ENCODE measurements at places on chromosomes 7 and 10. TPM values are rescaled to one million over a fixed set of nuclear protein-coding genes. Genes with fewer than 3 reads are reported as not detected.

- DNase-seq, result no peak
Measured at GRCh38 chr10:110857265-110858171, 14.2 kb upstream of the PDCD4 start.

DNA sequence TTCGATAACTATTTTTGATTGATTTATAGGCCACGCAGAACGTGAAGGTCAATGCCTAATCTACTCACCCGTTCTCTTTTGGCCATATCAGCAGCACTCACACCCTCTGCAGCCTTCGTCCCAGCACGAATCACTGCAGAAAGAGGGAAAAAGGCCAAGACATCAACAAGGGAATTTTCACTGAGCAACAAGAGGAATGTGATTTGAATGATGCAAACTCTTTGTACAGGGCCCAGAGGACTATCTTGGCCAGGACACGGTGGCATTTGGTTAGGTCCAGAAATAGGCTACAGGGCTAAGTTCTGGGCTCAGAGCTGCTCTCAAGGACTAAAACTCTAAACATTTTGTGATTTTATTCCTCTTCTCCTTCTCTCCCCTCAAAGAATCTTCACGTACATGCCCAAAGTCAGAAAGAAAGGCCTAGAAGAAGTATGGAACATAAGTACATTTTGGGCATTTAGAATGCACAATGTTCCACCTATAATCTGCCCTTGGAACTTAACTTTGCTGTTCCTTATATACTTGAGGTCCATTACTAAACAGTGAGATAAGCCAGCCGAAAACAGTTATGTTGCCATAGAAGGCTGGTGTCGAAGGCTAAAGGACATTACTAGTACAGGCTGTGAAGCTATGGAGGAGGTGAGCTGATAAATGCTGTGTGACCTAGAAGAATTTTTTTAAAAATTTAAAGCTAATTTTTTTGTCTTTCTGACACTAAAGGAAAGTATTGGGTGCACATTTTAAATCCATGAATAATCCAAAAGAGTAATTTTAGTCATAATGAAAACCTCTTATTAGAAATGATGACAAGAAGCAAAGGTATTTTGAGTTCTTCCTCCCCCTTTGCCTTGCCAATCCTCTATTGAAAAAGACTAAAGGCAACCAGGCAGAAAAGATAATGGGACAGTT is 20.0 kb downstream of the RBM28 start:
- DNase-seq, result no peak

- no peak for DNase-seq
Measured at GRCh38 chr7:121643320-121643719, 229.6 kb upstream of the PTPRZ1 start.

DNA sequence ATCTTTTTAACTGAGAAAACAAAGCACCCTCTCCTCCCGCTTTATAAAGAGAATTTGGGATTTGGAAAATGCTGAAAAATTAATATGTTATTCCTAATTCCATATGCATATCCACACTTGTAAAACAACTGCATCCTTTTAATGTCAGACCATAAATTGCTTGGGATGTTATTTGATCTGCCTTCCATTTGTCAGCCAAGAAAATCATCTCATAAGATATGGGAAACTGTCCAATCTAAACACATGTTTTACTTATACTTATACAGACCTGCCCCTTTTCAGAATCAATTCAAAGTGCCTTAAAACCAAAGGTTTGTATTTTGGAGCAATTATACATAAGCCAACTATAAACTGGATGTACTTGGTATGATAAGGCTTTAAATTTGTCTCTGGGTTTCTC is 595.5 kb upstream of the PFKP start:
- no peak for DNase-seq

GRCh38 chr7:142459551-142459963 is 201.7 kb upstream of the PRSS58 start:
- no peak for DNase-seq

GRCh38 chr7:90181485-90181884 is 27.2 kb downstream of the STEAP1 start:
- DNase-seq, result no peak

DNA sequence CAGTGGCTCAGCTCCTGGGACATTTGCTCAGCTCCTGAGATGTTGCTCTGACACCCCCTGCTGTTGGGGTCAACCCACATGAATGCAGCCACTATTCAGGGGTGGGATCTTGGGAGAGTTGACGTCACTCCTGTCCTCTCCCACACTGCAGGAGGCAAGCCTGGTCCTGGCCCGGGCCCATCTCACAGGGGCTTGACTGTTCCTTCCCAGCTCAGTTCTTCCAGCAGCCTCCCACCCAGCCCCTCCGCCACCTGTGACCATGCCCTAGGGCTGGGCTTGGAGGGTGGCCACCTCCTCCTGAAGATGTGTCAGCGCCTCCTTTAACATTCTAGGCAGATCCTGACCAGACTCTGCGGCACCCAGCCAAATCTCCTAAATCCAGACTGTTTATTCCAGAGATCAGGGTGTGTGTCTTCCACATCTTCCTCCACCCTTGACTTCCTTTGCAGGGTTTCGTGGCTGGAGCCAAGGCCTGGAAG is 19.1 kb upstream of the OPALIN start:
- no peak for DNase-seq

DNA sequence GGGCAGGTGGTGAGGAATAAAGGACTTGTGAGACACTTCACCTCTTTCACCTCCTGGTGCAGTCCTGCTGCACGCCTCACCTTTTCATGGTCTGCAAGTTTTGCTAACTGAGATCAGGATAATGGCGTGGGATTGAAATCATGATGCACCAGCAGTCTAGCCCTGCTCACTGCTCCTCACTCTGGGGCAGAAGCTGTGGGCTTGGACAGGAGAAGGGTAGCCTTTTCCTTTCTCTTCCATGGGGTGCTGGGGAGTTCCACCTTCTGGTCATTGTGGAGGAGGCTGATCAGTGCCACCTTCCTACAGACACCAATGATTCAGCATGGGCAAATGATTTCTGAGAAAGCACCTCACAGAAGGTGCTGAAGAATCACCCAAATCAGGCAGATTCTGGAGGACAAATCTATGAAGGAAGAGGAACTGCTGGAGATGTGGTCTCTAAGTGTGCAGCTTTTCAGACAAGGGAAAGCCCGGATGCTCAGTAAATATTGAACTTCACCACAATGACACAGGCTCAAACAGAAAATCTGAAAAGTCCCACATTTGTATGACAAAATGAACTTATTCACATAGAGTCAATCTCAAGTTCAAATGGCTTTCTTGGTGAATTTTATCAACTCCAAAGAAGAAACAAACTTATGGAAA is 19.7 kb downstream of the MBL2 start:
- no peak for DNase-seq

GRCh38 chr7:101576998-101577397 is 52.1 kb downstream of the MYL10 start:
- no peak for DNase-seq

DNA sequence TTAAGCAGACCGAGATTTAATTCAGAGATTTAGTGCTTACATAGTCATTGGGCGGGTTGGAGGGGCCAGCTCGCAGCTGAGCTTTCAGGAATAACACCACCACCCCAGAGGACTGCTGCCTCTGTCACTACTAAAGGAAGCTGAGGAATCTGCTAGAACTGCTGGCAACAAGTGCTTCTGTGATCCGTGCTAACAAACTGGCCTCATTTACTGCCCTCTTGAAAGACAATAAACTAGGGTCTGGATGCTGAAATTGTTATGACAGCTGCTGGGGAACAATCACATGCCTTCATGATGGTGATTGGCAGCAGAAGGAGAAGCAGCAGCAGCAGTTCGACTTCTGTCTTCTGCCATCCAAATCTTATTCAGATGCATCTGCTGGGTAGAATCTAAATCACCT is 285.5 kb upstream of the TAC1 start:
- no peak for DNase-seq

GRCh38 chr7:42662862-42663261 is 249.0 kb downstream of the C7orf25 start:
- no peak for DNase-seq

GRCh38 chr10:118668228-118668952 is 72.9 kb upstream of the PRLHR start:
- DNase-seq, result no peak

GRCh38 chr7:30091491-30091912 is 43.3 kb upstream of the MTURN start:
- no peak for DNase-seq

DNA sequence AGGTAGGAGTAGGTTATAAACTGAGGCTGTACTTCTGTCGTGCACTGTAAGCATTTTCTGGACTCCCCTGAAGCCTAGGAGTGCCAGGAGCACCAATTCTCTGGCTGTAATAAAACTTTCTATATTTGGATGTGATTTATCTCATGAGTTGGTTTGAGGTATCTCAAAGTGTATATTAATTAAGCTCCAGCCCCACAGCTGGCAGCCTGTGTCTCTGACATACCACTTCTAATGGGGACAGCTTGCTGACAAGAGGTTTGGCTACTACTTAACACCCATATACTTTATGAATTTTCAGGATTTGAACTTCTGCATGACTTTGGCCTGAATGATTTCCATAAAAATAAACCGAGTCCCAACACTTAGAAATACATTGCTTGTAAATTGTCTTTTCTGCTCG is 35.2 kb downstream of the CFAP58 start:
- no peak for DNase-seq

DNA sequence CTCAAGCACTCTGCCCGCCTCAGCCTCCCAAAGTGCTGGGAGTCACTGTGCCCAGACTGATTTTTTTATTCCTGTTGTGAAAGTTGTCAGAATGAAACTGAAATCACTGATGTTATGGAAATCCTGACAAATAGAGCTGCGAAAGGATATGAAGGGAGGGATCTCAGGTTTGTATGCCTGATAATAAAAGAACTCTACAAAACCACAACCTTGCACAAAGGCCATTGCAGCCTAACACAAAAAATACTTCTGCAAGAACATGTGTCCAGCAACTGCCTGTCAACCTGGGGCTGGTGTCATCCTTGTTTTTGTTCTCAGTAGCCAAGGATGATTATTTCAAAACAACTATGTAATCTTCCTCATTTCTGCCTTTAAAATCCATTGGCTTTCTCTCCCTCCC is 126.1 kb downstream of the NEBL start:
- DNase-seq, result no peak

- no peak for DNase-seq
Measured at GRCh38 chr10:49444349-49444748, 48.5 kb upstream of the DRGX start.

DNA sequence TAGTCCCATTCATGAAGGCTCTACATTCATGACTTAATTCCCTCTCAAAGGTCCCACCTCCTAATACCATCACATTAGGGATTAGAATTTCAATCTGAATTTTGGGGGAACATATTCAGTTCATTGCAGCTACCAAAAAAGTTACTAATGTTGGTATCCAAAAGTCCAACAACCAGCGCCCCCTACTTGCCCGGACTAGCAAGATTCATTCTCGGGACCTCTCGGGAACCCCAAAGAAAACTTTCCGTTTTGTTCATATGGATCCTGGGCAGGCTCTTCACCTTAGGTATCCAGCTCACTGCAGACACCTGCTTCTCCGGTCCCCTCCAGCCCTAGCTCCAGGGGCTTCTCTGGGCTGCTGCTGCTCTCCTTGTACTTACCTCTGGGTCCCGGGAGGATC is 8.9 kb upstream of the GRK5 start:
- no peak for DNase-seq

DNA sequence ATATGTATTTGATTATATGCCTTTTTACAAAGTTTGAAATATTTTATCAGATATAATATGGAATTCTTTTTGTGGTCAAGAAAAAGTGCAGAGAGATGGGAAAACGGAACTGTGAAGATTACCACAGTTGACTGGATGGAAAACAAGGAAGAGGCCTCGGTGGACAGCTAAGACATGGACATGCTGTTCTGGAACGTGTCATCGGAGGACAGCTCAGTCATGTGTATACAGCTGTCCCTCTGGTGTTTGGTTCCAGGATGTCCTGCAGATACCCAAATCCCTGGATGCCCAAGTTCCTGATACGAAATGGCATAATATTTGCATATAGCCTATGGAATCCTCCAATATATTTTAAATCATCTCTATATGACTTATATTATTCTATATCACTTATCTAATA is 49.4 kb downstream of the TRIL start:
- no peak for DNase-seq

DNA sequence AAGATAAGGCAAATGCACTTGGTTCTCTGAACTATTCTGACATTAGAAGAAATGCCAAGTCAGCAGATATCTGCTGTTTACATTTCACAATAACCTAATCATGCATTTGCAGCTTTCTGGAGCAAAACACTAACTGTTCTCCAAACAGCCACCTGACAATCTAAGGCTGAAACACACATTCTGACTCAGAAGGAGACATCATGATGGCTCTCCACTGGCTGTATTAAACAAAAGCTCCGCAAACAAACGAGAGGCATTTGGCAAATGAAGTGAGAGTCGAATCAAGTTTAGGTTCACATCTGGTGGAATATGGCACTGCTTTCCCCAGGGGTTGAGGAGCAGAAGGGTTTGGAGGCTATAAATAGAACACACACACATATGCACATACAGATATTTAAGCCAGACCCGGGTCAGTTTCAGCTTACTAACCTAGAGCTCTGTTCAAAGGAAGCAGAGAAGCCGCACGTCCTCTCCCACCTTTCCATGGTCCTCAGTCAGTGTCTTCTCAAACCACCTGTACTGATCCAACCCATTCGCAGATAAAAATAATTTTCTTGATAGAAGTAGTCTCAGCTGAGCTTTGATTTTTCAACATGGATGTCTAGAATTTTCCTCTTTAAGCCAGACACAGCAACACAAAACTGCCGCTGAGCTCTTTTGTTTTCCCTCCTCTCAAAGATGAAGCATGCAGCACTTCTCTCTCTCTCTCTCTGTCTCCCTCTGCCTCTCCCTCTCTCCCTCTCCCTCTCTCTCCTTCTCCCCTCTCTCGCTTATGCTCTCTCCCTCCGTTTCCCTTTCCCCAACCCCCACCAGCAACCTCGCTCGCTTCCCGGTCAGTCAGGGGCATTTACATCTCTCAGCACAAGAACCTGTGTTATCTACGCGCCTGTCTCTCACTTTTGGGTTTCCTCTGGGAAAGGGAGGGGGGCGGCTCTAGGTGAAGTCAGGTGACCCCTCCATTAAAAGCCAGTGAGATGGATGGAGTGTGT is 682.8 kb downstream of the MAGI2 start:
- peak; percentile 3 for DNase-seq

GRCh38 chr10:132062116-132062515 is 3.6 kb upstream of the JAKMIP3 start:
- DNase-seq, result no peak

- peak; percentile 51 for DNase-seq
Measured at GRCh38 chr10:32378363-32379317, 31.7 kb upstream of the EPC1 start.

Gene AKR1C8
- not detected for total RNA-seq

Gene OR2A7
- total RNA-seq, result not detected

Gene PNLIP
- total RNA-seq, result not detected

Gene OR2A1
- total RNA-seq, result not detected

Gene ABCA13
- under 0.01 TPM for total RNA-seq

Gene CNNM1
- total RNA-seq, result 2.4 TPM

Gene IQCE
- total RNA-seq, result 17.9 TPM

Gene POM121
- 4.9 TPM for total RNA-seq

Gene MBL2
- total RNA-seq, result not detected

Gene HYAL4
- total RNA-seq, result not detected

Gene NRCAM
- total RNA-seq, result 143 TPM

All from frontal cortex (tissue), 4 donors.